ENCODE measurements at places on chromosomes 2 and 18.

GRCh38 chr18:74380916-74381315 is 65.3 kb downstream of the C18orf63 start:
- no peak for DNase-seq

GRCh38 chr2:212005085-212005671 is 533.4 kb downstream of the ERBB4 start:
- DNase-seq: no peak

- no peak for DNase-seq
Measured at GRCh38 chr2:16861111-16861510, 195.5 kb upstream of the CYRIA start.

- no peak for DNase-seq
Measured at GRCh38 chr2:20501974-20502373, 55.1 kb downstream of the RHOB start.

- no peak for DNase-seq
Measured at GRCh38 chr18:73006331-73006730, 138.5 kb upstream of the NETO1 start.

DNA sequence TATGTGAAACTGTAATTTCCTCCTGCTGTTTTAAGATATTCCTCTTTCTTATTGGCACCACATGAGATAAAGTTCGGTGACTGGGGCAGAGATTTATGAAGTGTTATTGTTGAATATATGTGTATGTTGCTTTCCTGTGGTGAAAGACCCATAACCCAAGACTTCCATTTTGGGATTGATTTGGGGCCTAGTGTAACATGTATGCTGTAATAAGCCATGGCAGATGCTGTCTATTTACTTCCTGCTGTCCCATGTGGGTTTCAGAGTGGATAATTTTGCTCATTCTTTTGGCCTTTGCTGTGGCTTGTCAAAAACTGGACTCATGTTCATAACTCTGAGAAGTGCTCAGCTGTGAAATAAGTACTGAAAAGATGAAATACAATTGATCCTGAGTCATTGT is 10.8 kb upstream of the MYO1B start:
- DNase-seq: peak; percentile 57

DNA sequence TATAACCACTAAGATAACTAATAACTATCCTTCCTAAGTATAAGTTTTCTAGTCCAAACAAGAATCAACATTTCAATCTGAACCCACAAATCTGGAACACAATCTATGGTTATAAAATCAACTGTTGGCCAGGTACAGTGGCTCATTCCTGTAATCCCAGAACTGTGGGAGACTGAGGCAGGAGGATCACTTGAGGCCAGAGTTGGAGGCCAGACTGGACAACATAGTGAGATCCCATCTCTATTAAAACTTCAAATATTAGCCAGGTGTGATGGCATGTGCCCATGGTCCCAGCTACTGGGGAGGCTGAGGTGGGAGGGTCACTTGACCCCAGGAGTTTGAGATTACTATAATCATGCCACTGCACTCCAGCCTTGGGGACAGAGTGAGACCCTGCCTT is 11.2 kb downstream of the MRPS5 start:
- DNase-seq: no peak

- DNase-seq: no peak
Measured at GRCh38 chr2:127637236-127637630, 8.7 kb upstream of the GPR17 start.

GRCh38 chr2:42096869-42097591 is 49.2 kb downstream of the PKDCC start:
- DNase-seq: no peak

DNA sequence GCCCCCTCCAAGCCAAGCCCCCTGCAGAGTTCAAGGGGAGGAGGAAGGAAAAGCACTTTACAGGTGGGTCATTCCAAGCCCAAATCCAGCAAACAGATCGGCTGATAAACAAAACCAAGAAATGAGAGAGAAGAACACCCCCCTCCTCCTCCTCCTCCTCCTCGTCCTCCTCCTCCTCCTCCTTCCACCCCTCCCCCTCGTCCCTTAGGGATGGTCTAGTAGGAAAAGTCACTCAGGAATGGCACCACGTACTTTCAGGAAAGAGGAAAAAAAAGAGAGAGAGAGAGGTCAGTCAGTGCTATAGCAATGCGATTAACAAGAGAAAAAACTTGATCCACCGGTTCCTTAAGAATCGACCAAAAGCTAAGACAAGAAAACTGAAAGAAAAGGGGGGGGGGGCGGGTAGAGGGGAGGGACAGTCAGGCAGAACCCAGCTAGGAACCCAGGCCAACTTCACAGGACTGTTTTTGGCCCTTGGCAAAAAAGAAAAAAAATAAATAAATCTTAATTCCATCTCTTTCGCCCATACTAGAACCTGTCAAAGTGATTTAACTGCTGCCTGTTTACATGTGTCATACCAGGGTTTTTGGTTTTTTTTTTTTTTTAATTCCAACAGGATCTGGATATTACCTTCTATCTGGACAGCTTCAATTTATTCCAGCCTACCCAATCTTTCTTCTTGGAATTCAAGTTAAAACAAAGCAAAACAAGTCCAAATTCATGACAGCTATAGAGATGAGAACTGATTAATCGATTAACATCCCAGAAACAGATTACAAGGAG is 906 bp downstream of the IKZF2 start:
- no peak for DNase-seq
